T-cell (primary cell): ENCODE measurements at places on chromosomes 4 and X.

- H3K4me3 ChIP-seq = no peak overlapping the region
- no peak overlapping the region for H3K27ac ChIP-seq
- DNase-seq = no peak
- H3K36me3 ChIP-seq = no peaks in the 10 kb centered on the region
- H3K4me1 ChIP-seq = no peaks in the 10 kb centered on the region
Observed at GRCh38 chrX:151604931-151605330, 41.5 kb downstream of the PASD1 start.

- H3K4me1 ChIP-seq = no peaks in the 10 kb centered on the region
- no peaks in the 10 kb centered on the region for H3K36me3 ChIP-seq
- no peaks in the 10 kb centered on the region for H3K27me3 ChIP-seq
Observed at GRCh38 chr4:186485561-186486062, 69.8 kb downstream of the MTNR1A start.

DNA sequence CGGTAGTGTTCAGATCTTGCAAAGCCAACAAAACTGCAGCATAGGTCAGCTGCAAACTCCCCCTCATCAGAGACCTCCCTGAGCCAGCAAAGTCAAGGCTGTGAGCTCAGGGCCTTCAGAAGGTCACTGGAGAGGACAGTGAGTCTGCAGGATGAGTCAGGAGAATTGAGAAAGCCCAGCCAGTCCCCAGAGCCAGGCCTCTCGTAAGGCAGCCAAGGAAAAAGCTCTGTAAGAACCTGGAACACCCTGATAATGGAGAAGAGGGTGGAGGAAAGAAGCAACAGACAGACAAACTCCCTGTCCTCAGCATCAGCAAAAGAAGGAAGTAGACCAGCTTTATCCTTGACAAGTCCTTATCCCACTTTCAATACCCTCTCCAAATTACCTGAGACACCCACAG lies 33.0 kb downstream of the GRIA3 start:
- H3K27me3 ChIP-seq = no peaks in the 10 kb centered on the region
- H3K4me3 ChIP-seq = no peak overlapping the region
- DNase-seq = no peak
- no peak overlapping the region for H3K27ac ChIP-seq
- no peaks in the 10 kb centered on the region for H3K4me1 ChIP-seq

- peaks cover 28% of the 10 kb centered on the region for H3K4me1 ChIP-seq
- no peaks in the 10 kb centered on the region for H3K27me3 ChIP-seq
- peak overlapping the region; percentile 98 for H3K27ac ChIP-seq
Observed at GRCh38 chr4:169622566-169622965, 2.2 kb downstream of the CLCN3 start.

GRCh38 chr4:140679576-140679975 lies 76.6 kb downstream of the TBC1D9 start:
- DNase-seq = no peak
- H3K36me3 ChIP-seq = no peaks in the 10 kb centered on the region
- no peak overlapping the region for H3K4me3 ChIP-seq
- H3K27ac ChIP-seq = no peak overlapping the region
- peaks cover 6% of the 10 kb centered on the region for H3K4me1 ChIP-seq
- peaks cover 3% of the 10 kb centered on the region for H3K27me3 ChIP-seq

DNA sequence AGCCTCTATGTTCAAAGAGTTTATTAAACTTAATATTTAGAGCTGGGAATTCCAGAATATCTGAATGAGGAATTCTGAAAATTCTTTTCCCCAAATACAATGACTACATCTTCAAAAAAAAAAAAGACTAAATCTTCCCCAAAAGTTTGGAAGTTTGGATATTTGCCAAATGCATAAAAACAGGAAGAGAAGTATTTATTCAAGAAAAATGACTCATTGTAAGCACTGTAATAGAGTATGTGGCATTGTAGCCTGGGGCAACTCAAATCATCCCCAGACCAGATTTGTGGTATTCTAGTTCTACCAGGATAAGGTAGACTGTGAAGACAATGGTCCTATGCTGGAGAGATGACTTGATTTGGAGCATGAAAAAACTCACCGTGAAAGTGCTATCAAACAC lies 78.5 kb upstream of the PDHA2 start:
- H3K4me1 ChIP-seq = peaks cover 2% of the 10 kb centered on the region
- no peak overlapping the region for H3K27ac ChIP-seq
- no peaks in the 10 kb centered on the region for H3K36me3 ChIP-seq
- H3K27me3 ChIP-seq = no peaks in the 10 kb centered on the region
- no peak for DNase-seq
- no peak overlapping the region for H3K4me3 ChIP-seq

- H3K4me3 ChIP-seq = no peak overlapping the region
- no peaks in the 10 kb centered on the region for H3K4me1 ChIP-seq
- no peak for DNase-seq
- H3K36me3 ChIP-seq = no peaks in the 10 kb centered on the region
- H3K27me3 ChIP-seq = no peaks in the 10 kb centered on the region
Observed at GRCh38 chr4:158538176-158538575, 16.5 kb downstream of the RXFP1 start.

- peaks cover 10% of the 10 kb centered on the region for H3K27me3 ChIP-seq
- no peaks in the 10 kb centered on the region for H3K36me3 ChIP-seq
- peaks cover 9% of the 10 kb centered on the region for H3K4me1 ChIP-seq
Observed at GRCh38 chr4:185591679-185592141, 56.4 kb upstream of the PDLIM3 start.

GRCh38 chr4:52935317-52935716 lies 73.2 kb downstream of the RASL11B start:
- no peaks in the 10 kb centered on the region for H3K27me3 ChIP-seq
- no peaks in the 10 kb centered on the region for H3K36me3 ChIP-seq
- H3K4me1 ChIP-seq = no peaks in the 10 kb centered on the region
- no peak for DNase-seq
- no peak overlapping the region for H3K27ac ChIP-seq

DNA sequence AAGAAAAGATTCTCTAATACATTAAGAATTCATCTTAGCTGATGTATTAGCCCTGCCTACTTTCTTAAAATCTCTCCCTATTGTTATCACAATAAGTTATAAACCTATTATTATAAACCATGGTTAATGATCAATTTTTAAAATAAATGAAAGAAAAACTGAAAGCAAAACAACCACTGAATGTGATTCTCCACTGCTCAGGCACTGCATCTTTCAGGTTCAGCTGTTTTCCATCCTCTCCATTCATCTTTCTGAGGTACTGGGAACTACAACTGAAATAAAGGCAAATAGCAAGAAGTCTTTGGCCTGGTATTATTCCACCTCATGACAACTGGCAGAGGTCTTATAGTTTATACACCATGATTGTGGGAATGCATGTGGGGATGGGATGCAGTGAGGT lies 798.9 kb upstream of the AADAT start:
- H3K27ac ChIP-seq = no peak overlapping the region
- DNase-seq = no peak
- no peaks in the 10 kb centered on the region for H3K36me3 ChIP-seq

- no peak for DNase-seq
- H3K4me3 ChIP-seq = no peak overlapping the region
- peaks cover 12% of the 10 kb centered on the region for H3K4me1 ChIP-seq
- no peaks in the 10 kb centered on the region for H3K27me3 ChIP-seq
Observed at GRCh38 chrX:56757327-56757726, 28.3 kb downstream of the NBDY start.

DNA sequence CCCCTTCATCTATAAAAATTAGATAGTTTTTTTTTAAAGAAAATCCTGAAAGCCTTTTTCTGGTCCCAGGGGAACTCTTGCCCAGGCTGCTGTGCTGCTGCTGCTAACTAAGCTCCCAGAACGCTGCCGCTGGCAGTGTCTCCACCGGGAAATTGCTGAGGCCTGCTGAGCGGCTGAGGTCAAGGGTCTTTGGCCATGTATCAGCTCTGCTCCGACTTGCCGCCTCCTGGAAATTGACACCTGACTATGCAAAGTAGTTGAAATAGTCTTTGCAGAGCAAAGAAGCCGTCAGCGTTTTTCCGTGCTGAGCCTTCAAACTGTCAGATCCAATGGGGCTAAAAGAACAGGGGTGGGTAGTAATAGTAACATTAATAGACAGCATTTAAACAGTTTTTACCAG lies 839 bp downstream of the QDPR start:
- peaks cover 14% of the 10 kb centered on the region for H3K4me1 ChIP-seq
- peak overlapping the region; percentile 84 for H3K4me3 ChIP-seq
- DNase-seq = no peak
- no peaks in the 10 kb centered on the region for H3K27me3 ChIP-seq
- no peak overlapping the region for H3K27ac ChIP-seq

GRCh38 chrX:127606590-127606989 lies 445.6 kb downstream of the ACTRT1 start:
- DNase-seq = no peak
- no peak overlapping the region for H3K27ac ChIP-seq
- no peak overlapping the region for H3K4me3 ChIP-seq
- no peaks in the 10 kb centered on the region for H3K4me1 ChIP-seq
- H3K27me3 ChIP-seq = no peaks in the 10 kb centered on the region
- H3K36me3 ChIP-seq = no peaks in the 10 kb centered on the region

DNA sequence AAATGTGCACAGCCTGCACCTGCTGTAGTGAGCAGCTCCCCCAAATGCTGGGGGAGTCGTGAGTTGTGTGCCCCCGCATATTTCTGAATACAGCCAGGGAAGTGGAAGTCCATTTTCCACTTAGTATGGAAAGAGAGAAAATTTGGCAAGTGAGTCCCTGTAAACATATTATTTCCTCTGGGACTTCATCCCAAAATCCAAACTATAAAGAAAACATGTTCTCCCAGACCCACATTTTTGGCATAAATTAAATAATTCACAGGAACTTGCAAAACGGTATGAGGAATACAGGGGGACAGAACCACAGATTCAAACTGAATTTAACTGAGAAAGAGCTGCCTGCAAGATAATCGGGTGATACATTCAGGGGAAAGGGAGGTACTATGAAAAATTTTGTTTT lies 107.2 kb downstream of the GPR143 start:
- DNase-seq = no peak
- no peaks in the 10 kb centered on the region for H3K27me3 ChIP-seq
- no peaks in the 10 kb centered on the region for H3K4me1 ChIP-seq
- no peak overlapping the region for H3K27ac ChIP-seq
- no peak overlapping the region for H3K4me3 ChIP-seq

DNA sequence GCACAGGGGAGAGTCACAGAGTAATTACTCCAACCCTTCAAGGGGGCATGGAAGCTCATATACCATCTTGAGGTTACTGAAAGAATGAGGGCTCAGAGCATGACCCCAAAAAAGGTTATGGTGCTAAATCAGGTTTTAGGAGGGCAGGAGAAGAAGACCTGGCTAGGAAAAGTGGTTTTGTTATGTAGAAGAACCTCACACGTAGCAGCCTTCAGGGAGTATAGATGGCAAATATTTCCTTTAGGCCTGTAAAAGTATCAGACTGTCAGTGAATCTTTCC lies 102.0 kb upstream of the PDE5A start:
- H3K4me3 ChIP-seq = no peak overlapping the region
- H3K4me1 ChIP-seq = no peaks in the 10 kb centered on the region
- H3K27ac ChIP-seq = no peak overlapping the region
- no peak for DNase-seq

- H3K27me3 ChIP-seq = no peaks in the 10 kb centered on the region
- no peaks in the 10 kb centered on the region for H3K4me1 ChIP-seq
- H3K27ac ChIP-seq = no peak overlapping the region
- no peak overlapping the region for H3K4me3 ChIP-seq
- no peaks in the 10 kb centered on the region for H3K36me3 ChIP-seq
Observed at GRCh38 chr4:7822877-7823276, 116.8 kb downstream of the AFAP1 start.

- H3K27me3 ChIP-seq = peaks cover 2% of the 10 kb centered on the region
- no peak for DNase-seq
- H3K36me3 ChIP-seq = no peaks in the 10 kb centered on the region
- no peak overlapping the region for H3K4me3 ChIP-seq
Observed at GRCh38 chr4:38920677-38921076, 53.1 kb downstream of the FAM114A1 start.

- H3K36me3 ChIP-seq = no peaks in the 10 kb centered on the region
- no peak overlapping the region for H3K27ac ChIP-seq
- H3K4me1 ChIP-seq = no peaks in the 10 kb centered on the region
- H3K4me3 ChIP-seq = no peak overlapping the region
- no peaks in the 10 kb centered on the region for H3K27me3 ChIP-seq
Observed at GRCh38 chrX:18793601-18794089, 86.2 kb downstream of the PPEF1 start.

DNA sequence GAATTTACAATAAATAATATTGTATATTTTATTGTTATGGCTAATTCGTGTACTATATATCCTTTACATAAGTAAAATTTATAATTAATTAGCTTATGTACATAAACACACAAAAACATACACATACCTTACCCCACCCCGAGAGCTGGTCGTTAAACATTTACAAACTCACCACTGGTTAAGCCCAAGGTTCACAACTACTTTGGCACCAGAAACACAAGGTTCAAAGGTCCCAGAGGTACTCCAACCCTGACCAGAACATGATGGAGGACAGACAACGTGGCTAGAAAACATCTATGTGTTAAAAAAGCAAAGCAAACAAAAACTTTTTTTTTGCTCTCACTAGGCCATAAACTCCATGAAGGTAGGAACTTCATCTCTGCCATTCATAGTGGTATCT lies 37.7 kb downstream of the SLC25A5 start:
- no peak overlapping the region for H3K27ac ChIP-seq
- peaks cover 18% of the 10 kb centered on the region for H3K4me1 ChIP-seq
- H3K4me3 ChIP-seq = no peak overlapping the region
- no peaks in the 10 kb centered on the region for H3K27me3 ChIP-seq
- no peak for DNase-seq

DNA sequence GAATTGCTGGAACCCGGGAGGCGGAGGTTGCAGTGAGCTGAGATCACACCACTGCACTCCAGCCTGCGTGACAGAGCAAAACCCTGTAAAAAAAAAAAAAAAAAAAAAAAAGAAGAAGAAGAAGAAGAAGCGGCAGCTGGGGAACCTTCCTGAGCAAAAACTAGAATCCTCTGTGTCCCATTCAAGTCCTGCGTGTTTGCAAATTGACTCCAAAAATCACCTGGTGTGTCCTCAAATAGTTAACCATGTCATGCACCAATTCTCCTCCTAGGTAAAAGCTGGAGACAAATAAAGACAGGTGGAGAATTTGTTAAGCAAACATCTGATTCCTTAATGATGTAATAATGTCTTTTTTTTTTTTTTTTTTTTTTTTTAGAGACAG lies 31.9 kb upstream of the ASMTL start:
- DNase-seq = no peak
- no peak overlapping the region for H3K27ac ChIP-seq
- no peak overlapping the region for H3K4me3 ChIP-seq
- peaks cover 73% of the 10 kb centered on the region for H3K4me1 ChIP-seq
- no peaks in the 10 kb centered on the region for H3K27me3 ChIP-seq

- peaks cover 50% of the 10 kb centered on the region for H3K4me1 ChIP-seq
- no peaks in the 10 kb centered on the region for H3K27me3 ChIP-seq
- H3K27ac ChIP-seq = peak overlapping the region; percentile 99
- H3K4me3 ChIP-seq = peak overlapping the region; percentile 87
Observed at GRCh38 chr4:40204507-40205258, 7.9 kb downstream of the RHOH start.

GRCh38 chrX:133437766-133438165 lies 22.5 kb upstream of the GPC4 start:
- no peak overlapping the region for H3K4me3 ChIP-seq
- no peak overlapping the region for H3K27ac ChIP-seq
- DNase-seq = no peak
- no peaks in the 10 kb centered on the region for H3K36me3 ChIP-seq

- peak overlapping the region; percentile 88 for H3K4me3 ChIP-seq
- H3K36me3 ChIP-seq = no peaks in the 10 kb centered on the region
- DNase-seq = no peak
Observed at GRCh38 chr4:70688795-70689231, 481 bp downstream of the UTP3 start.

- H3K27ac ChIP-seq = no peak overlapping the region
- peaks cover 7% of the 10 kb centered on the region for H3K4me1 ChIP-seq
- DNase-seq = peak; percentile 14
- peak overlapping the region; percentile 81 for H3K4me3 ChIP-seq
Observed at GRCh38 chr4:18020145-18020670, 1.3 kb downstream of the LCORL start.
